ENCODE measurements at places on chromosomes 3 and 15. TPM values are rescaled to one million over a fixed set of nuclear protein-coding genes. Genes with fewer than 3 reads are reported as not detected.

DNA sequence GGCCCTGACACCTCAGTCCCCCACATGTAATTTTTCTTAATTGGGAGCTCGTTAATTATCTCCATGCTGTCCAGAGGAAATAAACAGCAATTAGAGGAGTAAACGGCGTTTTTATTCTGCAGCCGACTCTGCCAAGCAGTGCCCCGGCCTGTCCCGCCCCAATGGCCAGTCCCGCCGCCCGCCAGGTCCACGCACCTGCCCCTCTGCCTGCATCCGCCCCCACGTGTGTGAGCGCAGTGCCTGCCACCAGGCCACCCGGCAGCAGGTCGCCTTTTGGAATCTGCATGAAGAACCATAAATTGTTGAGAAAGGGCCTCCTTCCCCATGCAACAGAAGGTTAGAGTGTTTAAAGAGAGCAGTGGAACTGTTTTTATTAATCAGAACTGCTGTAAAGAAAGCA, 87.5 kb upstream of the LINGO1 start:
- H3K4me1 ChIP-seq = peaks cover 34% of the 10 kb centered on the region
- H3K4me3 ChIP-seq = no peak overlapping the region
- H3K36me3 ChIP-seq = peaks cover 24% of the 10 kb centered on the region
- no peak for DNase-seq
- H3K27ac ChIP-seq = no peak overlapping the region

DNA sequence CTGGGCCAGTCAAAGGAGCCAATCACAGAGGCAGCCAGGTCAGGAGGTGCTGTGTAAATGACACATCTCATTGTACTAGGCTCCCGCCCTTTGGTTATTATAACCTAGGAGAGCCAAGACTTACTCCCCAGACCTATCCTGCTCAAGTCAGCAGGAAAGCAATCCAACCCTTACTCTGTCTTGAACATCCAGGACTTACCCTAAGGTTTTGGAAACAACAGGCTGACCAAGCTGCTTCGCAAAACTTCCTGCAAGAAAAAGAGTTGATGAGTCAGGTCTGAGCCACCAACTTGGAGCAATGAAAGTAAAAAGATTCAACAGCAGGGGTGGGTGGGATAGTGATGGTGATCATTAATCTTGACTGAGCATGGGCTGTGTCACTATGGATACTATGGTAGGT, 144.4 kb downstream of the MYLK start:
- H3K27me3 ChIP-seq = no peaks in the 10 kb centered on the region
- DNase-seq = no peak
- H3K27ac ChIP-seq = no peak overlapping the region
- H3K4me1 ChIP-seq = no peaks in the 10 kb centered on the region
- H3K36me3 ChIP-seq = no peaks in the 10 kb centered on the region
- no peak overlapping the region for H3K4me3 ChIP-seq

- H3K27ac ChIP-seq = no peak overlapping the region
- no peaks in the 10 kb centered on the region for H3K27me3 ChIP-seq
- H3K4me3 ChIP-seq = no peak overlapping the region
- no peak for DNase-seq
- no peaks in the 10 kb centered on the region for H3K4me1 ChIP-seq
- no peaks in the 10 kb centered on the region for H3K36me3 ChIP-seq
These were observed 86.9 kb downstream of the TBL1XR1 start for GRCh38 chr3:177110386-177110785.

- no peak for DNase-seq
- H3K4me3 ChIP-seq = no peak overlapping the region
- no peak overlapping the region for H3K27ac ChIP-seq
- H3K4me1 ChIP-seq = no peaks in the 10 kb centered on the region
- H3K27me3 ChIP-seq = no peaks in the 10 kb centered on the region
These were observed 38.9 kb upstream of the RNU6-1 start for GRCh38 chr15:67878712-67879206.

DNA sequence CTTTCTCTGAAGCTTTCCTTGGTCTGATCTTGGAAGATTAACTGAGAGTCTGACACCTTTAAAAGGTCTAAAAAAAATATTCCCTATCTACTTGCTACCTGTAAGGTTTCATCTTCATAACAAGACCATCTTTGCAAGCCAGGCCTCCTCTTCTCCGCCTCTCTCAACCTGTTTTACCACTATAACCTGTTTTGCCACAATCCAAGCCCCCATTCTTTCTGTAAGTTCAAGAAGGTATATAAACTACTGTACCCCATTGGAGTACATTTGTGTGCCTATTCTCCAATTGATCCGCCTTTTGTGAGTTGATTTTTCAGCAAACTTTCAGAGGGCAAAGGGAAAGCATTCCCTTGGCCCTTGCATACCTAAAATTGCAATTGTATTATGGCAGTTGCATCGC, 319.3 kb upstream of the NECTIN3 start:
- no peak overlapping the region for H3K27ac ChIP-seq
- no peaks in the 10 kb centered on the region for H3K36me3 ChIP-seq
- no peaks in the 10 kb centered on the region for H3K4me1 ChIP-seq
- no peak for DNase-seq

DNA sequence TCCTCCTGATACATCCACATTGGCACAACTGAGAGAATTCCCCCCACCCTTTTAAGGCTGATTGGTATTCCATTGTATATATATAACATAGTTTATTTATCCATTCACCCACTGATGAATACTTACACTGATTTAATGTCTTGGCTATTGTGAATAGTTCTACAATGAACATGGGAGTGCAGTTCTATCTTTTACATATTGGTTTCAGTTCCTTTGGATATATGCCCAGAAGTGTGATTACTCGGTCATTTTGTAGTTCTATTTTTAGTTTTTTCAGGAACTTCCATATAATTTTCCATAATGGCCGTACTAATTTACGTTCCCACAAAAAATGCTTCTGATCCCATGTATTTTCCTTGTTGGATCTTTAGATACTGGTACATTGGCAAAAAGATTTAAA, 135.3 kb downstream of the FMN1 start:
- no peaks in the 10 kb centered on the region for H3K27me3 ChIP-seq
- no peaks in the 10 kb centered on the region for H3K4me1 ChIP-seq
- no peak for DNase-seq
- no peak overlapping the region for H3K27ac ChIP-seq

- no peak for DNase-seq
- H3K27me3 ChIP-seq = no peaks in the 10 kb centered on the region
- no peaks in the 10 kb centered on the region for H3K36me3 ChIP-seq
- H3K4me1 ChIP-seq = no peaks in the 10 kb centered on the region
- no peak overlapping the region for H3K27ac ChIP-seq
- H3K4me3 ChIP-seq = no peak overlapping the region
These were observed 169.3 kb downstream of the GBE1 start for GRCh38 chr3:81592101-81592500.

GRCh38 chr15:56815247-56815646, 81.9 kb upstream of the ZNF280D start:
- H3K27me3 ChIP-seq = no peaks in the 10 kb centered on the region
- peaks cover 6% of the 10 kb centered on the region for H3K4me1 ChIP-seq
- no peak for DNase-seq
- H3K36me3 ChIP-seq = no peaks in the 10 kb centered on the region
- no peak overlapping the region for H3K27ac ChIP-seq

DNA sequence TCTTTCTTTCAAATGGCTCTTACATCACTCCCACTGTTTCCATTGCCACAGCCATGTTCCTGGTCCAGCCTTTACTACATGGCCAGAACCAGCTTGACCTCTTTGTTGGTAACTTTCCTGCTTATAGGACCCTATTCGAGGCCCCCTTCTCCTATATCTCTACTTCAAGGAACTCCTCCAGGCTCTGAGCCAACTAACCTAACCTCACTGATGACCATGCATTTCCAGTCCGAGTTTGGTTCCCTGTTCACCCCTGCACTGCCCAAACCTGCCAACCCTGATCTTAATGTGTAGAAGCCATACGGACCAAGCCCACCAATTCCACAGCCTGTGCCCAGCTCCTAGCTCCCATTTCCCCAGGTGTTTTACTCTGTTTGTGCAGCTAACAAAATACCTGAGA, 38.4 kb upstream of the TIPARP start:
- no peaks in the 10 kb centered on the region for H3K27me3 ChIP-seq
- no peaks in the 10 kb centered on the region for H3K36me3 ChIP-seq
- H3K27ac ChIP-seq = no peak overlapping the region
- no peak overlapping the region for H3K4me3 ChIP-seq
- H3K4me1 ChIP-seq = peaks cover 4% of the 10 kb centered on the region

- H3K4me3 ChIP-seq = no peak overlapping the region
- H3K27me3 ChIP-seq = no peaks in the 10 kb centered on the region
- no peak for DNase-seq
These were observed 10.4 kb downstream of the ATP2B2 start for GRCh38 chr3:10495003-10495402.

DNA sequence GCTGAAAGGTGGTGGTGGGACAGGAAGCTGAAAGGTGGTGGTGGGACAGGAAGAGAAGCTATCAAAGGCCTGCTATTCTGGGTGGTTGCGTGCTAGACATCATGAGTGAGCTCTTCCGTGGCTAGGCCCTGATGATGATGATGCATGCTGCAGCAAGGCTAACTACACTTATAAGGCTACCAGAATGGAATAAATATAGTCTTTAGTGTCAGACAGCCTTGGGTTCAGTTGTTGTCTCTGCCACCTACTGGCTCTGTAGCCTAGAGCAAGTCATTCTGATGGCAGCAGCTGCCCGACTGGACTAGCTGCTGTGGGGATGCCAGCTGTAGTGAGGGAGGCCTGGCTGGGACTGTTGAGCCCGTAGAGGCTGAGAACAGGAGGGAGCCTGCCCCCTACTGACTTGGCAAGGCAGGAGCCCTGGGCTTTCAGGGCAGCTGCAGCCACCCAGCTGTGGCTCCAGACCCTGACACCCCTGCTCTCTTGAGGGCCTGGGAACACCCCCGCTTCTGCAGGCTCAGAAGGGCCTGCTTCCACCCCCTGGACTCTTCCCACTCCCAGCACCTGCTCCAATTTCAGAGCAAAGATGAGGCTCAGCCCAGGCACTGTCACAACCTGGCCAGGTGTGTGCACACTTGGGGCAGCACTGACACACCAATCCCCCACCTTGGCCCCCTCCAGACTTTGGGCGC, 21.4 kb upstream of the ZBED2 start:
- no peaks in the 10 kb centered on the region for H3K27me3 ChIP-seq
- DNase-seq = no peak
- no peaks in the 10 kb centered on the region for H3K4me1 ChIP-seq
- no peak overlapping the region for H3K27ac ChIP-seq
- H3K4me3 ChIP-seq = no peak overlapping the region
- H3K36me3 ChIP-seq = no peaks in the 10 kb centered on the region

DNA sequence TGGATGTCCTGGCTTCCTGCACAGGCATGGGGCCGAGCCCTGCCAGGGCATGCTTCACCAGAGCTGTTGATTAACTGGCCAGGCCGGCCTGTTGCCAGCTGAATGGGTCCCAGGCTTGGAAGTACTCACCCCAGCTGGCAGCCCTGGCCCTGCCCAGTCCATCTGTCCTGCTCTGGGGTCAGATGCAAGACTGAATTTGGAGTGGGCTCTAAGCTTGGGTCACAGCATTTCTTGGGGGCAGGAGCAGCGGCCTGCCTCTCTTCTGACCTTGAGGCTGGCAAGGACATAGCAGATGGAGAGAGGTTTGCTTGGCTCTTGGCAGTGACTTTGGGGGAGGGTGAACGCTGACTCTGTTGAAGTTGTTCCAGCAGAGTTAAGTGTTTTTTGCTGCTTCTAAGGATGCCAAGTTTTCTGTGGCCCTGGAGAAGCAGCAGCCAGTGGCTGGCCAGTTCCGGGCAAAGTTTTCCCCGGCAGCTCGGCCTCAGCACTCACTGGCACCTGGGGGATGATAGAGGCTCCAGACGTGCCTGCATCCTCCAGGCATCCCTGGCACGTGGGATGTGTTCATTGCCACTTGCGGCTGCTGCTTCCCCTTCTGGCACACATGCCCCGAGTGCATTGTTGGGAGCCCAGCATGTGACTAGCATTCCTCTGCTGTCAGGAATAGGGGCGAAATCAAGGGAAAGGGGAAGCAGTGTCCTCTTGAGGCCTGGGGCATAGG, 22.9 kb downstream of the PDIA5 start:
- H3K4me1 ChIP-seq = peaks cover 39% of the 10 kb centered on the region
- H3K36me3 ChIP-seq = peaks cover 10% of the 10 kb centered on the region
- H3K27me3 ChIP-seq = peaks cover 10% of the 10 kb centered on the region
- DNase-seq = peak; percentile 71
- H3K27ac ChIP-seq = peak overlapping the region; percentile 49

DNA sequence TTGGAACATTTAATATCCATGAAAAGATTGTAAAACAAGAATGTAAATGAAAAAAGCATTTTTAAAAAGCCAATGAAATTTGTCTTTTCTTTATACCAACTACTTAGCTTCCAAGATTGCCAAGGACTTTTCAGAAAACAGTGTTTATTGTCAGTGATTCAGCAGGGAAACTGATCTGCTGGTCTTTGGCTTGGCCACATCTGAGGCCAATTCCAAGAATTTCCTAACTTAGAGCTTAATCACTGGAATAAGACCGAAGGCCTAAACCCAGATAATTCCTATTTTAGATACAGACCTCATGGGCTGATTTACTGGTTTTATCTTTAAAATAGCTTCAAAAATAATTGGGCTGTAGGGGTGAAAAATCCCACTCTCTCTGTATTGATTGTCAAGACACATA, 260.5 kb upstream of the RORA start:
- H3K36me3 ChIP-seq = no peaks in the 10 kb centered on the region
- DNase-seq = no peak
- no peak overlapping the region for H3K27ac ChIP-seq
- no peaks in the 10 kb centered on the region for H3K4me1 ChIP-seq

- H3K4me3 ChIP-seq = no peak overlapping the region
- no peak overlapping the region for H3K27ac ChIP-seq
These were observed 95.1 kb upstream of the MEX3B start for GRCh38 chr15:82140886-82141285.

The UPK1B gene
- 2.3 TPM for polyA plus RNA-seq

The RETNLB gene
- not detected for polyA plus RNA-seq

The GOLGA8G gene
- not detected for polyA plus RNA-seq

The FAM240A gene
- not detected for polyA plus RNA-seq

The ERICH6 gene
- polyA plus RNA-seq = 0.89 TPM
